Activated CD8-positive, alpha-beta memory T cell treated with anti-CD3 and anti-CD28 coated beads for 4 hours (primary cell): ENCODE measurements at places on chromosomes 11 and 22.

DNA sequence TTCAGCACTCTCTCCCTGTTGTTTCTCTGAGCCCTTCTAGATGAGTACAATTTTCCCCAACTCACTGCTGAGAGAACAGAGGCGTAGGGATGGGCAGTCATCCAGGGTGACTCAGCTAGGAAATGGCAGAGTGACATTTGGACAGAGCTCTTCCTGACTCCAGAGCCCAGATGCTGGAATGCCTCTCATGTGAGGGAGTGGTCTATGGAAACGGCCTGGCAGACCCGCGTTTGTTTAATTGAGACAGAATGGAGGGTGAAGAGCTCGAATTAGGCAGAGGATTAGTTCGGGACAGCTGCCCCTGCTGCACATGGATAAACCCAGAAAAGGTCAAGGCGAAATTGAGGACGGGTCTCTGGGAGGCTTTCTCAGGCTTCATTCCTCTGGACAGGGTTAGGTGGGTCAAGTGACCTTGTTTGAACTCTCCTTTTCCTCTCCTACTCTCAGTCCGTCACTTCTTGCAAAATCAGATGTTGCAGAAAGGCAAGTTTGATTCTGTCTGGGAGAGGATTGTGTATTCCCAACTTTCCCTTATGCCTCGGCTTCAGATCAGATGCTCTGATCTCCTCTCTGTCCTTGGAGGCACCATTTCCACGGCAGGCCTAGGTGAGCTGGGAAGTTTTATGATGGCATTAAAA lies 7.6 kb upstream of the LMO2 start:
- DNase-seq, result no peak

GRCh38 chr11:746289-747157 lies 741 bp upstream of the TALDO1 start:
- no peak for DNase-seq

DNA sequence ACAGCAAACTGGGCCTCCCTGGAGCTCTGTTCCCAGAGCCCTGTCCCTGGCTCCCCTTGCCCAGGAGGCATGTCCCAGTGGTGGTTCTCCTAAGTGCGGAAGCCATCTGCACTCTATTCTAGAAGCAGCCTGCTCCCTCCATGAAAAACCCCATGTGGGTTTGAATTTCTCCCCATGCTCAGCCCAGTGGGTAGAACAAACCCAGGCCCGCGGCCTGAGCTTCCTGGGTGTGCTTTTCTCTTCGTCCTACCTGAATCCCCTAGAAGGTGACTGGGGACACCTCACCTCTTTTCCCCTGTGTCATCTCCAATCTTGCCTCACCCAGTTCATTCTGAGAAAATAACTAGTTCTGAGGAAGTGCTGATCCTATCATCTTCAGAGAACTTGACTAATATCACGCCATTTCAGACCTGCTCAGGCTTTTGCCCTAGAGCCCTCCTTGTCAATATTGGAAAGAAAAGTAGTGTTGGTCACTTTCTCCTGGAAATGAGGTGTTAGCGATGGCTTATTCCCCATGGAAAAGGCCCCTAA lies 15.9 kb downstream of the IL10RA start:
- DNase-seq, result no peak

- no peak for DNase-seq
Measured at GRCh38 chr11:72655014-72655413, 19.2 kb downstream of the PDE2A start.

DNA sequence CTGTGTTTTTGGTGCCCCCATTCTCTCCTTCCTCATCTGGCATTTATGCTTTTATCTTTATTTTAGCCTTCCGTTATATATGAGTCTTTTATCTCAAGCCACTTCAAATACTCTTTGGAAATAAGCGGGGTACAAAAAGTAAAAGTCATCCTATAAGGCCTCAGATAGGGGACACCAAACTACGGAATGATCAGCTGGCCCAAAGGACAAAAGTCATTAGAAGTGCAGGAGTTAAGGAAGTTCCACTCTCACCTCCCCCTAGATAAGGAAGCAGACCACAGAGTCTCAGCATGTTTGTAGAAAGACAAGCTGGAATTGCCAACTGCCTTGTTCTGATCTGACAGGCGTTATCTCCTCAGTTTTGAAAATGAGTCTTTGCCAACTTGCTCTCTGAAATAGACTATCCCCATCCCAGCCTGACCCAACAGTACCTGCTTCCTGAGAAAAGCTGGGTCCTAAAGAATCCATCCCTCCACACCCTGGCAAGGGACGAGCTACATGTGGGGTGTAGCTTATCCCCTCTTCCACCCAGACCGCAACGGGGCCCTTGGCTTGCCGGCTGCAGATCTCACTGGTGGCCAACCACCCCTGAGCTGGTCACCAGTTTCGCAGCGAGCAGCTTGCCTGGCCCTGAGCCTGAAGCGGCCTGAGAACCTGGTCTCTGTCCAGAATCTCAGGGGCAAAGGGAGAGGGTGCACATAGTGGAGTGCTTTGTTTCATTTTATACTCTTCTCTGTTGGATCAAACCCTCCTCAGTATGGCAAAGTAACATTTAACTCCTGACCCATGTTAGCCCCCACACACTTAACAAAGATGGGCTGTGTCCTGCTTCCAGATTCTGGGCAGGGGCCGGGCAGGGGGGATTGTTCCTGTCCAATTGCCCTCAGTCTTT lies 13.8 kb downstream of the FADS2 start:
- no peak for DNase-seq

GRCh38 chr11:134270250-134270714 lies 5.9 kb upstream of the GLB1L3 start:
- DNase-seq, result no peak

DNA sequence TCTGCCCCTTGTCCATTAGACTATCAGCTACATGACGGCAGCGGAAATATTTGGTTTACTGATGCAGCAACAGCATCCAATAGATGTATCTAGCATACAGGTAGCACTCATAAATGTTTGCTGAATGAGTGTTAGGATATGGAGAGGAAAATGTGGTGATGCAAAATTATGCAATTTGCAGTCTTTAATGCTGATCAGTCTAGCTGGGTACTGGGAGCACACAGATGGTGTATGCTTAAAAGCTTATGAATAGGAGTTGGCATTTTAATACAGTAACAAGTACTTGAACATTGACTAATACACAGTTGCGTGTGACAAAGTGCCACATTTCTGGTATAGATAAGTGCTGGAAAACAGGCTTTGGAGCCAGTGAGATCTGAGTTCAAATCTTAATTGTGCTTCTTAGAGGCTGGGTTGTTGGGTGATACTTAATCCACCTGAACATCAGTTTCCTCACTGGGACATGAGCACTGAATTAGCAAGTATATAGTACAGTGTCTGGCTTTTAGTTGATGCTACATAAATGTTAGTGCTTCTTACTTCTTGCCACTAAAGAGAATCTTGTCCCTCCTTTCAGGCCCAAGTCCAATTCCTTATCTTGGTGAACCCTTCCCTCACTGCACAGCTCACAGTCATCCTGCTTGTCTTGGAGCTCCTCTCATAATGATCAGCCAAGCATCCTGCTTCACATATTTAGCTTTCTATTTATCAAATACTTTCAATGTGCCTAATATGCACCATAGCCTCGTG lies 99.6 kb downstream of the TIMP3 start:
- DNase-seq, result no peak

GRCh38 chr11:24556693-24557092 lies 59.8 kb downstream of the LUZP2 start:
- DNase-seq, result no peak

GRCh38 chr11:20031155-20032001 lies 128.9 kb downstream of the DBX1 start:
- DNase-seq, result no peak

GRCh38 chr11:102994105-102994504 lies 38.6 kb upstream of the MMP13 start:
- DNase-seq, result no peak

GRCh38 chr11:36550385-36551115 lies 17.3 kb upstream of the RAG1 start:
- DNase-seq, result no peak

GRCh38 chr11:111225881-111226280 lies 19.6 kb upstream of the POU2AF2 start:
- DNase-seq, result no peak

DNA sequence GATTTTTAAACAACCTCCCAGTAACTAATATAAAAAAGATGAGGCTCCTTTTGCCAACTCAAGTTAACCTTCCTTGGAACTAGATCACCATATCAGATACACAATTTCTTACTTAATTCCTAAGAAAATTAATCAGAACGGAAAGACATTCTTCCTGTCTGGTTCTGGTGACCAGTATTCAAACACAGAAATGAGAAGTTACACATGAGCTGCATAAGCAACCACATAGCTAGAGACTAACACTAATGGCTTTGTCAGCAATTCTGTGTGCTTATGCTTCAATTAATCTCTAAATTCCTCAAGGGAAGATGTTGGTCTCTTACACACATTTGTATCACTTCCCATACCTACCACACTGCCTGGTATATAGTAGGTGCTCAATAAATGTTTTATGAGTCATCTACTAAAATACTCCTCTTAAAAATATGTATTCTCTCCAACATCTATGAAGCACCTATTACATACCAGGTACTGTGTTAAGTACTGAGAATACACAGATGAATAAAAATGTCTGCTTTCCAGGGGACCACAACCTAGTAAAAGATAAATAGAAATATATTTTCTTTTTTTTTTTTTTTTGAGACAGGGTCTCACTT lies 54.5 kb downstream of the GAB2 start:
- no peak for DNase-seq

DNA sequence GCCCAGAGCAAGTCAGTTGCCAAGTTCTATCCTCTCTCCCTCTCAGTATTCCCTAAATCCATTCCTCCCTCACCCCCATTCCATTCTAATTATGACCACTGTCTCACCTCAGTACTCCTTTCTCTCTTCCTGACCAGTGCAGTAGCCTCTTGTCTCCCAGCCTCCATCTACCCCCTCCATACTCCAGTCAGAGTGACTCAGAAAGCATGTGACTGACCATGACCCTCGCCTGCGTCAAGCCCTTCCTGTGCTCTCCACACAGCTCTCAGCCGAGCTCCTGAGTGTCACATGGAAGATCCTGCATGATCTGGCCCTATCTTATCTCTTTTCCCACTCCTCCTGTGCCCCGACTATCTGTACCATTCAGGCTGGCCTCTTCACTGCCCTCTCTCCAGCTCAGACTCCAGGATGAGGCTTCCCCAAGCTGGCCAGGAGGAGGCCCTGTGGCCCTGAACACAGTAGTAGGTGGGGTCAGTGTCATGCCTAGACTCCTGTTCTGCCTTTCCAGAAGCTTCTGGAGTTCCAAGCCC lies 42.6 kb downstream of the NEU3 start:
- no peak for DNase-seq

DNA sequence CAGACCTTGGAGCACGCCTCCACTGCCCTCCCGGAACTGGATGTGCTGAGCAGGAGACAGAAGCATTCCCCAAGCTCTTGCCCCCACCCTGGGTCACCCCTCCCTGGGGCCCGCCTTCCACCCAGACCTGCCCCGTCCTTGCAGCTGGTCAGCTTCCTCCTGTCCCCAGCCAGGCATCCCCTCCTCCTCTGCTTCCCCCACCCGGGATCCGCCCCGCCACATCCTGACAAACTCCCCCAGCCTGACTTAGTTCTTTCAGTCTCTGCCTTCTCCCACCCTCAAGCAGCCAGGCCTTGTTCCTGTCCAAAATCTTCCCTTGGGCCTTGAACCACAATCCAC lies 1.1 kb upstream of the PLXNB2 start:
- DNase-seq, result no peak

- no peak for DNase-seq
Measured at GRCh38 chr11:33651990-33652389, 48.6 kb downstream of the C11orf91 start.

- no peak for DNase-seq
Measured at GRCh38 chr11:103730131-103730940, 306.1 kb upstream of the DDI1 start.

DNA sequence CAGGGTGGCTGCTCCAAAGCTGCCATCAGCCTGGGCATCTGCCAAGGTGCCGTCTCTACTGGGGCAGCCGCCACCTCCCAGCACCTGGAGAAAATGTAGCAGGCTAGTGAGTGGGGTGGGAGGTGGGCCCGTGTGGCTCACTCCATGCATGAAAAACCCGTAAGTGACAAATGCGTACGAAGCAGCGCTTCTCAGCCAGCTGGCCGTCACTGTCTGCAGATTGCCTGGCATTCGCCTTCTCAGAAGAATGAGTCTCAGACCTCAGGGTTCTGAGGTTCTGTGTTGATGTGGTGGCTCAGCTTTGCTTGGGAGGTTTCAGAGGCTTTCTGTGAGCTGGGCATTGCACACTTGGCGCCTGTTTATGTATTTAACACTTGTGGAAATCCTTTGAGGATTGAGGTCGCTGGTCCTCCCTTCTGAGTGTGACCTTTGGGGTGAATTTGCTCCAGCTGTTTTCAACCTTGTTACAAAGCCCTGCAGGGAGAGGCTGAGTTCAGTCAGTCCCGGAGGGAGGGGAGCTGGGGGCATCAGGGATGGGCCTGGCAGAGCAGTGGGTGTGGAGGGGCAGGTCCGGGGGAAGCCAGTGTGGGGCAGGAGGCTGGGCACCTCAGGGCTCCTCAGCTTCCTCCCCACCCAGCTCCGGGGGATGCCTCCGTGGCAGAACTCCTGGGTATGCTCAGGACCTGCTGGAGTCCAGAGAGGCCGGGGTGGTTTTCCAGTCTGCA lies 977.0 kb downstream of the TBC1D22A start:
- DNase-seq, result no peak

DNA sequence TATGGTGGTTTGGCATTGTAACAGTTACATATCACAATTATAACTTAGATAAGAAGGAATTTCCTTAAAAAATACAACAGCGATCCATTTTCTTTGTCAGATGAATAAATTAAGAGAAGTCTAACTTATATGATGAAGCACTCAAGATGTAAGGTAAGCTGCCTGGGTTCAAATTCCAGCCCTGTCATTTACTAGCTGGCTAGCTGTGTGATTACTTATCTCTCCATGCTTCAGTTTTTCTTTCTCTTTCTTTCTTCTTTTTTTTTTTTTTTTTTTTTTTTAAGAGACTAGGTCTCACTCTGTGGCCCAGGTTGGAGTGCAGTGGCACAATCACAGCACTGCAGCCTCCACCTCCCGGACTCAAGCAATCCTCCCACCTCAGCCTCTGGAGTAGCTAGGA lies 22.2 kb upstream of the LDHA start:
- no peak for DNase-seq

GRCh38 chr22:46056546-46057245 lies 79.7 kb upstream of the WNT7B start:
- DNase-seq, result no peak

DNA sequence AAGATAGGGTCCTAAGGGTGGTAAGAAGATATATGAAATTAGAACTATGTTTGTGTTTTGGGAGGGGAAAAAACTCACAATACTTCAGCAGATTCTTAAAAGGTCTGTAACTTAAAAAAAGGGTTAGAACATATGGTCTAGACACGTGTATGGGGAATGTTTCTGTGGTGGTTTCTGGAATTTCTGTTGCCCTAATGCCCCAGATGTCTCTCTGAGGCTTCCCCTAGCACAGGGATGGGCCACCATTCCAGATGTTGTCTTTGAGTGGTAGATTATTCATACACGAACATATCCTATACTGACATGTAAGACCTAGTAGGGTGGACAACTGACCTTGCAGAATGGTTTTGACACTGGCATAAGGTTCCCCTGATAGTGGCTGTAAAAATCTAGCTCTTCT lies 26.2 kb downstream of the EHF start:
- DNase-seq, result no peak

- no peak for DNase-seq
Measured at GRCh38 chr22:39984006-39984405, 10.7 kb upstream of the FAM83F start.

GRCh38 chr11:45857961-45858474 lies 10.7 kb downstream of the CRY2 start:
- no peak for DNase-seq

GRCh38 chr11:78131956-78132355 lies 7.5 kb downstream of the ALG8 start:
- DNase-seq, result no peak

GRCh38 chr11:47672283-47672730 lies 29.9 kb upstream of the MTCH2 start:
- no peak for DNase-seq

- no peak for DNase-seq
Measured at GRCh38 chr11:12386309-12386708, 8.9 kb downstream of the PARVA start.
